Central memory CD4-positive, alpha-beta T cell (primary cell): ENCODE measurements at places on chromosomes 6 and 20.

DNA sequence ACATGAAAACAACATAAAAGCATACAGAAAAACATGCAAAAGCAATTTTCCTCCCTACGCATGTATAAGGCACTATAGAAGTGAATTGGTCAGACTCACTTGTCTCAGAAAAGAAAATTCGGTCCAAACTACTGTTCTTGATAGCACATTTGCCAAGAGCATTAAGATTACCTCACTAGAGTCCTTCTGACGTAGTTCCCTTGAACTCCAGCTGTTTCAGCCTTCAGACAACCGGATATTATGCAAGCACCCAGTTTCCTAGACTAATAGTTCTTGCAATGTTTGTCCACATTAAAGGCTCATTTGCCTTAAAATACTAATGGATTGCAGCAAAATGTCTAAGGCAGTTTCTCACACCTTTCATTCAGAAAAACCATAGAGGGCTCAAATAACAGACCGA is 2.5 kb upstream of the CASS4 start:
- no peak for DNase-seq

- DNase-seq, result no peak
Observed at GRCh38 chr6:113648698-113649097, 208.4 kb upstream of the MARCKS start.

DNA sequence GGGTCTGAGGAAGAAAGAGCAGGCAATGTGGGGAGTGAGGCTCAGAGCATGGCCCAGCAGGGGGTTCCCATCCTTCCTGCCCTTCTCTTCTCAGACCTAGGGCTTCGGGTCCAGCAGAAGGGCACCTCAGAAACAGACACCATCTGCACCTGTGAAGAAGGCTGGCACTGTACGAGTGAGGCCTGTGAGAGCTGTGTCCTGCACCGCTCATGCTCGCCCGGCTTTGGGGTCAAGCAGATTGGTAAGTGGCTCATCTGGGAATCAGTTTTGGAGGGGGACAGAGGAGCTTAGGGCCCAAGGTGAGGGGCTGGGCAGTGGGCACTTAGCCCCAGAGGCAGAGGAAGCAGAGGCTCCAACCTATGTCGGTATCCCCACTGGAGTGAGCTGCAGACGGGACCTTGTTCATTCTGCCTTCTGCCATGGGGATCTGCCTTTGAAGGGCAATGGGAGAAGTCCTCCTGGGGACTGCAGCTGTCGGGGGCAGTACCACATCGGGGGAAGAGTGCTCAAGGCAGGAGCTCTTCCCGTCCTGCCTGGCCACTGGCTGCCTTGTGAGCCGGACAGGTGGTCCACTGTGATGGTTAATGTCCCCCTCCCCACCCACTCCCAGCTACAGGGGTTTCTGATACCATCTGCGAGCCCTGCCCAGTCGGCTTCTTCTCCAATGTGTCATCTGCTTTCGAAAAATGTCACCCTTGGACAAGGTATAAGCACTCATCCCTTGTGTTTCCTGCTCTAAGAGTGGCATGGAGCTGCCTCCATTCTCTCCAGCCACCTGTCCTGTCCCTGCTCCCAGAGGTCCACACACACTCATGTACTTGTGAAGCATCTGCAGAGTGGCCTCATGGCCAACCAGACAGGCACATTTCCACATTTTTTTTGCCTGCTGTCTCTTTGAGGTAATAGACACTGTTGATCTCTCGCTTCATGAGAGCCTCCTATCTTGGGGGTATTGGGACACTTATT is 4.7 kb downstream of the CD40 start:
- DNase-seq, result no peak

DNA sequence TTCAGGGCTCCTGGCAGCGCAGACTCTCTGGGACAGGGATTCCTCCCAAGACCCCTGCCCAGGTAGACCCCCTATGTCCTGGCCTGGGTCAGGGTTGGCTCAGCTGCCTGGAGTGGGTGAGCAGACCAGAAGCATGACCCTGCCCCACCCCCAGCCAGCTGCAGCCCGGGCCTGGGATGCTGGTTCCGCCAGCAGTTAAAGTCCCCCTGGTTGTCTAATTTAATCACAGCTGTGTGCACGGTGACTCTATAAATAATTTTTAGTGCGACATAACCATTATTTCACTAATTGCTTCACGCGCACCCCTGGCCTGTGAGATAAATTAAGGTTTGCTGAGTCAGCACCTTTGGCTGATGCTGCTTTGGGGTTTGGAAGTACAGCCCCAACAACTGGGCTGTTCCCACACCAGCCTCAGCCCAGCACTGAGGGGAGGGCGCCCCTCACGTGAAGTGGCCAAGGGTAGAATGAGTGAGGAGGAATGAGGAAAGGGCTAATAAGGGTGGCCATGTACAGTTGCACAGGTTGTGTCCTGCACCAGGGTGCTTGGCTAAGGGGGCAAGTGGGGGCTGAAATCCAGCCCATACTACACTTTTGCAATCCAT is 26.1 kb upstream of the CDH22 start:
- DNase-seq, result no peak

DNA sequence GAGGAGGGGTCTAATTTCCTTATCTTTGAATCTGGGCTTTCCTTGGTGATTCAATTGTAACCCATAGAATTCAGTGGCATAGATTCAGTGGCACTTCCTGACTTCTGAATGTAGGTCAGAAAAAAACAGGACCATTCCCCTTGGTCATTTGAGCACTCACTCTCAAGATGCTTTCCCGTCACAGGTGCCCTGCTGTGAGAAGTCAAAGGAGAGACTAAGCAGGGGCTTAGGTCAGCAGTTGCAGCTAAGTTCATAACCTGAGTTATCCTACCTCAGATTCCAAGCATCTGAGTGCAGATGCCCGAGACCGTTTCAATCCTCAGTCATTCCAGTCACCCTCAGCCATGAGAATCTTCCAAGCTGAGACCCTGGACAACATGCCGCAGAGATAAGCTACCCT is 506.6 kb downstream of the FRK start:
- no peak for DNase-seq

DNA sequence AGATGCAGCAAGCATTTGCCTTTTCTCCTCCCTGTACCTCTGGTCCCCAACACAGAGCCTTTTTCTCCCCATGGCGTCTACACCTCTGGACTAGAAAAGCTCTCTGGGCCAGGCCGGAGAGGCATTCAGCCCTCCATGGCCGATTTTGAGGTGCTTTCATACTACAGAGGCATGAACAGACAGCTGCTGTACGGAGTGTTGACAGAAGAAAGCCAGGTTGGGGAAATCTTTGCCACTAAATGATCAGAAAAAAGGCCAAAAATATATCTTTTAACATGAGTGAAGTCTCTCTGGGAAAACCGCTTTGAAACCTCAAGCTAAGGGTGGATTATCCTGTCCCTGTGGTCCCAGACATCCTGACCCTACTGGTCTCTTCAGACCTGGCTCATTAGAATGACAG is 94.0 kb downstream of the TMEM170B start:
- no peak for DNase-seq

DNA sequence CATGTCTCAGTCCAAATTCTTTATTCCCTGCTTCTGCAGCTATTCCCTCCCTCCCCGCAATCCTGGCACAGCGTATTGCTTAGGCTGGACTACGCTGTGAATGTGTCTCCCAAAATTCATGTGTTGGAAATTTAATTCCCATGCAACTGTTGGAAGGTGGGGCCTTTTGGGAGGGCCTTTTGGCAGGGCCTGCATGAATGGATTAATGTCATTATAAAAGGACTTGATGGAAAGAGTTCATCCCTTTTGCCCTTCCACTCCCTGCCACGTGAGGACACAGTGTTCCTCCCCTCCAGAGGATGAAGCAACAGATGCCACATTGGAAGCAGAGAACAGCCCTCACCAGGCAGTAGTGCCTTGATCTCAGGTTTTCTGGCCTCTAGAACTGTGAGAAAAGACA is 20.4 kb upstream of the NOTCH4 start:
- DNase-seq, result no peak

DNA sequence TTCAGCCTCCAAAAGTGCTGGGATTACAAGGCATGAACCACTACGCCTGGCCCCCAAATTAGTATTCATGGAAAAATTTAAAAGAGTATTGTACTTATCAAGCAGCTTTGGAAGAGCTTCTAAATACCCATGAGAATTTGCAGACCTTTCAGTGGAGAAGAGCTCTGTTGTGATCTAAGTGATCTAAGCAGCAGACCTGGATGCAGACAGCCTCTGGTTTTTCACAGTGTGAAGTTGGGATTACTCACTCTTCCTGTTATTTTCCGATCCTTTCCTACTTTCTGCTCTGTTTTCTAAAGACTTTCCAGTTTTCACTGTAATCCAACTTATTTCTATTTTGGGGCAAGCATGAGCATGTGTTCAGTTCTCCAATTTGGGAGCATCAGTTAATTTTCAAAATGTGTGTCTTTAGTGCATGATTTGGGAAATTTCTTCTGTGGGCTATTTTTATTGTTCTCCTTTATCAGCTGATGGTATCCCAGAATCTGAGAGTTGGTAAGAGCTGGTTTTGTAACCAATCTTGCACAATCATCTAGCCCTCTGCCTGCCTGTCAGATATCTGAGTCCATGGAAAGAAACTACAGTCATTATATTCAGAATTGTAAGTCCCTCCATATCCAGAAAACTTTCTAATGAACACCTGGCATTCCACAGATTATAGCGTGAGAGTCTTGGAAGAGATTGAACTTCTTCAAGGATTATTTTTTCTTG is 207.7 kb upstream of the DTNBP1 start:
- DNase-seq, result no peak

- DNase-seq, result no peak
Observed at GRCh38 chr6:132932588-132932987, 118.2 kb downstream of the RPS12 start.

DNA sequence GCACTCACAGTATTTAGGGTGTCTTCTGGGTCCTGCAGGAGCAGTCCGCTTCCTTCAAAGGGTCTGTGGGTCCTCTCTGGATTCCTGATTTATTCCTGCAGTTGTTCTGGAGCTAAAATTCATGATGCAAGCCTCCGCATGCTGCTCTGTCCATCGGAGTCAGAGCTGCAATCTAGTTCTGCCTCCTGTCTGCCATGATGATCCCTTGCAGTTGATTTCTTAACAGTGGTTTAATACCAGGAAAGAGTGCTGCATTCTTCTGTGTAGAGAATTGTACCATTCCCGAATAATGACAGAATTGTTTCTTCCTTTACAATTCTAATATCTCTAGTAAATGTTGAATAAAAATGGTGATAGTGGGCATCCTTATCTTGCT is 72.0 kb upstream of the B3GAT2 start:
- no peak for DNase-seq

GRCh38 chr6:130313206-130313605 is 52.6 kb upstream of the TMEM200A start:
- no peak for DNase-seq

GRCh38 chr6:52108128-52108527 is 20.7 kb upstream of the PKHD1 start:
- no peak for DNase-seq

- no peak for DNase-seq
Observed at GRCh38 chr6:84456803-84457202, 229.4 kb upstream of the CEP162 start.

DNA sequence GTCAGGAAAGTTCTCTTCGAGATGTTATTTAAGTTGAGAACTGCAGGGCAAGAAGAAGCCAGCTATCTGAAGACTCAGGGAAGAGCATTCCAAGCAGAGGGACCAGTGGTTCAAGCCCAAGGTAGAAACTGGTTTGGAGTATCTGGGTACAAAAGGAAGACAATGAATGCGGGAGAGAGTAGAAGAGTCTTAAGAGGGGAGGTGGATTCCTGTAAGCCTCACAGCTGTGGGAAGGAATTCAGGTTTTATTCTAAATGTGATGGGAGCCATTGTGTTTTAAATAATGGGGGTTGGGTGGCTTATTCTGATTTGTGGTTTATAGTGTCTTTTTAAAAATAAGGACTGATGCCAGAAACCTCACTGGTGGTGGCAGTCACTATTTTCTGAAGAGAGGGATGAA is 37.6 kb upstream of the TENT5A start:
- DNase-seq, result no peak

GRCh38 chr6:124226396-124226795 is 422.7 kb downstream of the NKAIN2 start:
- DNase-seq, result no peak

DNA sequence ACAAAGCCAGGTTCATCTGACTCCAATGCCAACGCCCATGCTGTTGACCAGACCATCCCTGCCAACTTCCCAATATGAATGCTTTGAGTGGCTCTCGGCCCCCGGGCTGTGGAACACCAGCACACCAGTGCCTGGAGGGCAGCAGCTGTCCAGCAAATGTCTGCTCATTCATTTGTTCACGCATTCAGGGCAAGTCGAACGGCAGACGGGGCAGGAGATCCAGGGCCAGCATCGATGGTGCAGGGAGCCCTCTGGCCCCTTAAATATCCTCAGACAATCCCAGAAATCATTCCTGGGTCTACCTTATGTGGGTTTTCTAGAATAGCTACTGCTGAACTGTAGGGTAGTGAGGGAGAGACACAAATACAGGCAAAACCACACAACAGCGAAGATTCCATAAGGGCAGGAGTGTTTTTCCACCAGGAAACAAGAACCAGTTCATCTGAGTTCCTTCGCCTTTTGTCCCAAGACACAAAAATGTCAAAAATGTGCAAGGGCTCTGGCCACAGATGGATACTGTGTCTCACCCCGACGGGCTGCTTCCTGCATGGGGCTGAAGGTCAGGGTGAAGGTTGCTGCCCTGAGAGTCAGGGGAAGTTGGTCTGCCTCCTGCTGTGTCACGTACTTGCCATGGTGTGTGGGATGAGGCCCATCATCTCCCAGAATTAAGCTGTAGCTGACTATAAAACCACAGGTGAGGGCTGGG is 15.5 kb downstream of the RIPOR3 start:
- no peak for DNase-seq

- DNase-seq, result peak; percentile 73
Observed at GRCh38 chr6:26322645-26323482, 42.1 kb upstream of the BTN3A2 start.

- DNase-seq, result no peak
Observed at GRCh38 chr6:143684486-143684885, 6.7 kb downstream of the PHACTR2 start.
